ENCODE measurements at places on chromosomes 4 and X.

GRCh38 chr4:114497116-114497515 is 101.5 kb upstream of the UGT8 start:
- H3K27me3 ChIP-seq = no peaks in the 10 kb centered on the region
- H3K4me3 ChIP-seq = no peak overlapping the region
- no peak for DNase-seq

DNA sequence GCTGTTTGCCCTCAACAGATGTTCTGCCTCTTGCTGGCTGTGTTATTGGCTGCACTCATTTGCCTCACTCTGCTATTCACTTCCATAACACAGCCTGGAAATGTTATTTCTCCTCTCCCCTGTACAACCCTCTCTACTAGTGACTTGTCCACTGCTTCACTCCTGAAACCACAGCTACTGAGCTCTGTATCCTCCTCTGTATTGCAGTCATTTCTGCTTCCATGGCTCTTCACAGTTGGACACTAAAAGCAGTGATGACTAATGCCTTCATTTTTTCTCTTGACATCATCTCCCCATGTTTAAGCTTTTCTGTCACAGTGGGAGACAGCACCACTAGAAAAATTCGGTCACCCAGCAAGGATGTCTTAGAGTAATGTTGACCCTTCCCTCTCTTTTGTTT is 123.0 kb upstream of the PPP1R2C start:
- H3K27me3 ChIP-seq = no peaks in the 10 kb centered on the region
- no peak overlapping the region for H3K27ac ChIP-seq
- DNase-seq = no peak
- H3K36me3 ChIP-seq = no peaks in the 10 kb centered on the region
- no peak overlapping the region for H3K4me3 ChIP-seq

- H3K36me3 ChIP-seq = no peaks in the 10 kb centered on the region
- H3K4me1 ChIP-seq = no peaks in the 10 kb centered on the region
- no peak for DNase-seq
- no peaks in the 10 kb centered on the region for H3K27me3 ChIP-seq
- no peak overlapping the region for H3K27ac ChIP-seq
Observed at GRCh38 chr4:93996895-93997294, 168.3 kb downstream of the ATOH1 start.

DNA sequence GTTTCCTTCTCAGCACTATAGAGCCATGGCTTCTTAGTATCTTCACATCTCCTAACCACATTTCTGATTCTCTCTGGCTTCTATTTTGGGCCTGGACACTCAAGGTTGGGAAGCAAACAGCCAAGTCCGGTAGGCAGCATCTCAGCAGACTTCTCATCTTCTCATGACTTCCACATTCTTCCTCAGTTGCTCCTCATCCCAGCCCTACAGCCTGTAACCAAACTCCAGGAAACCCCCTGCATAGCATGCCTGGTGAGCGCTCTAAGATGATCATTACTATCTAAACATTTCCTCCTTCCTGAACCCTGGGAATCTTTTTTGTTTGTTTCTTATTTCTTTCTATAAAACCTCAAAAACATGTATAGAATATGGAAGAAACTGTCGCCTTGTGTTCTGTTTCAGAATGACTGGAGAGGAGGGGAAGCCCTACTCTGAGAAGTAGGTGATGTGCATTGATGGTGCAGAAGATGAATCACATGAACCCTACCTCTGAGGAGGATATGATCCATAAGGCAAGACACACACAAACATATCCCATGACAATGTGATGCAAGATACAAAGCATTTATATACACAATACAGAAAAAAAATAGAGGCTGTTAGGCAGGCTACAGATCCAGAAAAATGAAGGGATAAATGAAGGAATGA is 219.8 kb upstream of the GYPA start:
- no peaks in the 10 kb centered on the region for H3K36me3 ChIP-seq
- H3K27me3 ChIP-seq = no peaks in the 10 kb centered on the region
- H3K4me1 ChIP-seq = no peaks in the 10 kb centered on the region
- no peak for DNase-seq
- no peak overlapping the region for H3K27ac ChIP-seq

- no peak for DNase-seq
- no peak overlapping the region for H3K4me3 ChIP-seq
- no peaks in the 10 kb centered on the region for H3K36me3 ChIP-seq
- H3K27me3 ChIP-seq = no peaks in the 10 kb centered on the region
Observed at GRCh38 chrX:150459196-150459595, 96.1 kb downstream of the MAMLD1 start.

GRCh38 chr4:93731456-93731855 is 97.1 kb upstream of the ATOH1 start:
- no peak for DNase-seq
- no peak overlapping the region for H3K27ac ChIP-seq
- H3K27me3 ChIP-seq = no peaks in the 10 kb centered on the region
- H3K4me1 ChIP-seq = no peaks in the 10 kb centered on the region
- H3K36me3 ChIP-seq = no peaks in the 10 kb centered on the region
